Left renal cortex interstitium (tissue), 4 donors: ENCODE measurements at places on chromosomes 2 and 18. TPM values are rescaled to one million over a fixed set of nuclear protein-coding genes. Genes with fewer than 3 reads are reported as not detected.

DNA sequence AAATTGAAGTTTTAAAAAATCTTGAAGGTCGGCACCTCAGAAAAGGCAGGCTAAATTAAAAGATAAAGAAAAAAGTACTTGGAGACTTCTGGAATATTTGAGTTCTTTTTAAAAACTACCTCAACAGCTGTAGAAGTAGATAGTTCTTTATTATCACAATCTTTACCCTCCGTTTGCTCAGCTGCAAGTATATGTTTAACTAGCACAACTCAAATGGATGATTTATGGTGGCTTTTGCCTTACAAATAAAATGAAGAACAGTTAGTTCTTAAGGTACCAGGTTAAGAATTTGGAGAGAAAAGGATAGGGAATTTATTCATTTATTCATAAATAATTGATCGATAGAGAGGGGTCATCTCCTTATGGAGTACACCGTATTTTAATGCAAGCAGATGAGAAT is 237.6 kb upstream of the FOSL2 start:
- DNase-seq, result no peak

DNA sequence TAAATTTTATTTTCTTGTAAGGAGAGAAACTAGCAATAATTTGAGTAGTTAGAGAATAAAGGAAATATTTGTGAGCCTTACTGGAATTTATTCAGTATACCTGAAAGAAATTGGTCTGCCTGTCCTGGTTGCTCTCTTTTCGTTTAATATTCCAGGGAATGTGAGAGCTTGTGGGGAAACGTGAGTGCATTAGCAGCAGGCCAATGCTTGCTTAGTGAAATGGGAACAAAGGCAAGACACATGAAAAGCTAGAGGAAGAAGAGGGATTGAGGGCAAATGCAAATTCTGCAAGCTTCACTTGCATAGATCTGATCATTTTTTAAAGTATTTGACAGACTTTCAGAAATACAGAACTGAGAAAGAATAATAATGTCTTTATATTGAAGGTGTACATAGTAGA is 111.0 kb downstream of the ERBB4 start:
- DNase-seq, result no peak

- no peak for DNase-seq
Measured at GRCh38 chr18:51514128-51514527, 316.6 kb upstream of the MEX3C start.

NEU2 gene
- polyA plus RNA-seq, result not detected

IL36RN gene
- not detected for polyA plus RNA-seq
